Stimulated activated naive CD4-positive, alpha-beta T cell treated with Interleukin-2 at 50 U/mL for 16 hours (primary cell): ENCODE measurements at places on chromosomes 1 and 21.
A peak's percentile ranks its signal among the peaks of the same experiment; 100 is the strongest.

DNA sequence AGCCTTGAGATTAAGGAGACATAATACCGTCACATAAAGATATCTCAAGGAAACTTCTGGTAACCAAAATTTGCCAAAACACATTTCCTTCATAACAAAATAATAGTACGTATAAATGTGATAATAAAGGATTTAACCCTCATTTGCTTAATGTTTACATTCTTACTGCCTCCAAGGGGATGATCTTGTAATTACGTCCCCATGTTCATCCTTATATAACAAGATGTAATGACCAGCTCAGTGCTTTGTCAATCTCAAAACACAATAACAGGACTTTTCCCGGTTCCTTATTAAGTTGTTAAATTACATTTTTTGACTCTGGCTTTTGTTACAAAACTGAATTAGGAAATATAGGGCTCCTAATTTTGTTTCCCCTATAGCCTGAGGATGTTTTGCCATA, 41.3 kb upstream of the UHMK1 start:
- DNase-seq = no peak

GRCh38 chr1:167071286-167071685, 18.9 kb downstream of the GPA33 start:
- no peak for DNase-seq

- DNase-seq = no peak
Measured at GRCh38 chr1:209689477-209689876, 14.3 kb downstream of the G0S2 start.

DNA sequence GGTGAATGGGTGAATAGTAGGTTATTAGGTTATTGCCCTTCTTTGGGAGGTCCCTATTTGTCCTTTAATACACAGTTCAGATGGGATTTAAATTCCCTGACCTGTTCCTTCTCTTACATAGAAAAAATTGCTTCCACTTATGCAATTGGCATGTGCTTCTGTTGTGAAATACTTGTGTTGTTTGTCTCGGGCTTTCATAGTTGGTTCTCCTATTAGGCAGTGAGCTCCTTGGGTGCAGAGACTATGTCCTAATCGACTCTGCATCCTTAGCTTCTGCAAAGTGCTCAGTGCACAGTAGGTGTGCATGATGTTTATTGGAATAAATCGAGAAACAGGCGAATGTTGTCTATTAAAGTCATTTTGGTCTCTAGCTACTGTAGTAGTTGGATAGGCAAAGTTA, 1.3 kb upstream of the PDE4B start:
- DNase-seq = no peak

GRCh38 chr1:169929210-169929526, 35.5 kb upstream of the SCYL3 start:
- no peak for DNase-seq

- no peak for DNase-seq
Measured at GRCh38 chr1:199287647-199288046, 648.8 kb downstream of the PTPRC start.

DNA sequence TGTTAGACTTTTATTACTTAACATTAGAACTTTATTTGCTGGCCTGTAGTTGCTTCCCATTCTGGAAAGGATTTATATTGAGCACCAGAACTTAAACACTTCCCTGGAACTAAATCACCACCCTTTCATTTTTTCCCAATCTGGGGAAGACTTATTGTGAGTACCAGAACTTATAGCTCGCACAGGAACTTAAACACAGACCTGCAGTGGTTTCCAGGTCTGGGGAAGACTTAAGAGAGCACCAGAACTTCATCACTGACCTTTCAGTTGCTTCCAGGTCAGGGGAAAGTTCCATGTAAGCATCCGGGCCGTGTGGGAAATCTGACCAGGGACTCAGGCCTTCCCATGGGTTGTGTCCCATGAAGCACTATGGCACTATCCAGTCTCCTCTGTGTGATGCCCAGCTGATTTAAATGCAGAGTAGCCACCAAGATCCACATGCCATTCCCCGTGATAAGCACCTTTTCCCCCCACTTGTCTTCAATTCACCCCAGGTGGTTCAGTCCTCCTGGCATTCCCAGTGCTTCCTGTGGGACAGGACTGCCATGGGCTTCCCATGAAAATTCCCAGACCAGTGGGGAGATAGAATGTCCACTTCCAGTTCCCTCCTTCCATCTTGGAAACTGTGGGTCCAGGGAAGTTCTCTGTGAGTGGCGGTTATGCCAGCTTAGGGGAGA, 48.9 kb downstream of the C4BPA start:
- no peak for DNase-seq

DNA sequence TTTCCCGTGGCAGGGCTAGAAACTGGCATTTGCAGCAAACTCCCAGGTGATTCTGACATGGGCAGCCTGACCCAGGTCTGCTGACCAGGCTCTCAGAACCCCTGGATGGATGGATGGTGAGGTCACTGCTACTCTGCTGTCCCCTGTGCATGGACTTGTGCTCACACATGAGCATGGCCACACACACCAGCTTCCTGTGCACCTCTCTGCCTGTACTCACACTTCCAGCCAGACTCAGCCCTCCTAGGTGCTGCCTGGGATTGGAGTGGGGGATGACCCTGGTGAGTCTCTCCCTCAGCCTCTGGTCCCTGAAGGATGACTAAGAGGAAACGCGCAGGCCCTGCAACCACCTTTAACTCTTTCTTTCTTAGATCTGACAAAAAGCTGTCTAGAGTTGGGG, 361.1 kb downstream of the HHAT start:
- DNase-seq = no peak

DNA sequence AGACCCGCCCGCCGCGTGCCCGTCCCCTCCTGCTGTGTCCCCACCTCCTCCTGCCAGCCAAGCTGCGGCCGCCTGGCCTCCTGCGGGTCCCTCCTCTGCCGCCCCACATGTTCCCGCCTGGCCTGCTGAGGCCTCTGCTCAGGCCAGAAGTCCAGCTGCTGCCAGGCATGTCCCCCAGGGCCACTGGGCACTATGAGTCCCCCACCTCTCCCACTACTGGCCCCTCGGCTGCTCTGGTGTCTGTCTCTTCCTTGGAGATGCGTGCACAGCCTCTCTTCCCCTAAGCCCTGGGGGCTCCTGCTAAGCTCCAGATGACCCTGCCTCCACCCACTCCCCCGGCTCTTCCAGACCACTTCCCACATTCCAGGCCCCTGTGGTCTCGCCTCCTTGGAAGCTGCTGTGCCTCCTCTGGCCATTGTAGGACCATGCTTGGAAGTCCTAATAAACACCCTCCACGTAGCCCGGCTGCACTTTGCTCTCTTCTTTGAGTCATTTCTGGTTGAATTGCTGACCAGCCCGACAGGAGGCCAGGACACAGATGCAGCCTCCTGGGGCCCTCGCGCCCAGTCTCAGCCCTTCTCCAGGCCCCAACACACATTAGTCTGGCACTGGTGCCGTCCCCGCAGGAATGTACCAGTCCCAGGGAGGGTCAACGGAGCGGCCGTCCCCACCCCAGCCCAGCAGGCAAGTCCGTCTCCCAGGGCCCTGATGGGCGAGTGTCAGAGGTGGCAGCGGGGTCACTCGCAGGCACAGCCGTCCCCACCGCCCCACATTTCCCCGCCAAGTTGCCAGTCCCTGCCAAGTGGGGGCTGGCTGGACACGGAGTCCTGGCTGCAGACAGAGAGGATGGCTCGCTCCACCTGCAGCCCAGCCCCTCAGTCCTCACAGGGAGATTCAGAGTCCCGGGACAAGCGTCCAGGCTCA, 1.1 kb downstream of the KRTAP10-12 start:
- DNase-seq = no peak

- no peak for DNase-seq
Measured at GRCh38 chr1:233787599-233787998, 116.9 kb upstream of the SLC35F3 start.

- no peak for DNase-seq
Measured at GRCh38 chr1:212309967-212310366, 24.8 kb downstream of the PPP2R5A start.

DNA sequence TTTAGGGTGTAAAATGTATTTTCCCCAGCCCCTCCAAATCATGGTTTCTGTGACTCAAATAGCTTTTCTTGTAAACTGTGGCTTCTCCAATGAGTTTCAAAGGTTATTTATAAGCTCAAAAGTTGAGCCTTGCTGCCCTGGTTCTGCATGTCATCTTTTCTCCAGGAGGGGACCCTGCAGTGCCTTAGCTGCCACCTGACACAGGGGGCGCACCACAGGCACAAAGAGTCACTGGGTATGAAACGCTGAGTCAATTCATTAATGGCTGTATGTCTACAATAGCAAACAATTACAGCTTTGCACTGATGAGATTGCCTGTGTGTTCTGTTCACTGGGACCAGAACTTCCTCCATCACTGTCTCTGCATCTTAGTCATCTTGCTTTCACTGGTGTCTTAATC, 100.8 kb downstream of the PCP4 start:
- DNase-seq = no peak

DNA sequence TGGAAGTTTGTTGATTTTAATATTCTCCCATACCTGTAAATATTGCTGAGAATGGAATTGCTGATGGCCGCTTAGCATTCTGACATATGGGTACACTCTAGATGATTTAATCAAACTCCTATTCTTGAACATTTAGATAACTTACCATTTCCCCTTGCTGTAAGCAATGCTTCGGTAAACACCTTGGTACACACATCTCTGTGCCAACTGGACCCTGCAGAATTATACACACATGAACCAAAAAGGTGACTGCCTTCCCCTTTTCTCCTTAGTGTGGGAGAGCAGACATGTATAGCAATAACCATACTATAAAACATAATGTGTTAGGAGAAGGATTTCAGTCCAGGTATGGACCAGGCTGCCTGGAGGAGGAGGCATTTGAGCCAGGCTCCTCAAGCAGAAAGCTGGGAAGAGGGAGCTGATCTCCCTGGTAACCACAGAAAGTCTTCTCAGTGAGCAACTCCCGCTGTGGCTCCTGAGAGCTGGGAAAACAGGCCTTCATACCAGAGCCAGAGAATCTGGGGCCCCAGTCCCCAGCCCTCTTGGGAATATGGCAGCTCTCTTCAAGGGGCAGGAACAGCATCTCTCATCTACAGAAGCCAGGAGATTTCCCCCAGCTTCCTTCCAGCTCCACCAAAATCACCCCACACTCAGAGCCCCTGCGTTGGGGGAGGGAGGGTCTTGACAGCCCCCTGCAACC, 33.9 kb upstream of the CSF1 start:
- no peak for DNase-seq

GRCh38 chr1:31831397-31832378, 15.9 kb upstream of the SPOCD1 start:
- DNase-seq = no peak

GRCh38 chr1:206596319-206596666, 16.0 kb downstream of the EIF2D start:
- DNase-seq = no peak

DNA sequence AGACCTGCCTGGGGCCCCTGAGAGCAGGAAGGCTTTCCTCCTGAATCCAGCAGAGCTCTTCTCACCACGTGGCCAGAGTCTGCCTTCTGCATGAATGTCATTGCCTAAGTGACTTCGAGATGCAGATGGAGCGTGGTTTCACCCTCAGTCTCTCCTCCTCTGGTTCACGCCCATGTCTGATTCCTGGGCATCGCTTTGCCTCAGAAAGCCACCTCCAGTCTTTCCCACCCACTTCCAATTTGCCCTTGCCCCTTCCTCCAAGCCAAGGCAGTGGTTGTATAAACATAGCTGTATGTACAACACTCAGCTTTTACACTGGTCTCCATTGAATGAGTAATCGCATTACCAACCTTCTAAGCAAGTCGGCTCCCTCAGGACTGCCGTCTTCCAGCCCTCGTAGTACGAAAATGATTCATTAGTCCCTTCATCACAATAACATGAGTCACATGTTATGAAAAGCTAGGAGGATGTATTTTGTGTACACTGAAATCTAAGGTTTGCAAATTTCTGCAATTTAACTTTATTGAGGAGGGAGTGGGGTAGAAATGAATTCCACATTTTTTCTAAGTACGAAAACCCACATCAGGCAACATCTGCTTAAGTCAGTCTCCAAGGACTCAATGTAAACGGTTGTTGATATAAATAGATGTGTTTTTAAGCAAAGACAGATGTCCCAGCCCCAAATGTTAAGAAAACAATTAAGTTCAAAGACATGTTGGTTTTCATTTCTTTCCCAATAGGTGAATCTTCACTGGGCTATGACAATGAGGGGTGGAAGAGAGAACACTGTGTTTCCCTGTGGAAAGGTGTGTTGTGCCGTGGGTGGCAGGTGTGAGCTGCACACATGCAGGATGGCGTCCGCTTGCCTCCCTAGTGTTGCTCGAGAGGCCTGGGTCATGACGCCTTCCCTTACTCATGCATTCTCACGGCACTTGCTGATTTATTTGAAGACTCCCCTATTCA, 32.3 kb upstream of the ETS2 start:
- DNase-seq = peak; percentile 22

DNA sequence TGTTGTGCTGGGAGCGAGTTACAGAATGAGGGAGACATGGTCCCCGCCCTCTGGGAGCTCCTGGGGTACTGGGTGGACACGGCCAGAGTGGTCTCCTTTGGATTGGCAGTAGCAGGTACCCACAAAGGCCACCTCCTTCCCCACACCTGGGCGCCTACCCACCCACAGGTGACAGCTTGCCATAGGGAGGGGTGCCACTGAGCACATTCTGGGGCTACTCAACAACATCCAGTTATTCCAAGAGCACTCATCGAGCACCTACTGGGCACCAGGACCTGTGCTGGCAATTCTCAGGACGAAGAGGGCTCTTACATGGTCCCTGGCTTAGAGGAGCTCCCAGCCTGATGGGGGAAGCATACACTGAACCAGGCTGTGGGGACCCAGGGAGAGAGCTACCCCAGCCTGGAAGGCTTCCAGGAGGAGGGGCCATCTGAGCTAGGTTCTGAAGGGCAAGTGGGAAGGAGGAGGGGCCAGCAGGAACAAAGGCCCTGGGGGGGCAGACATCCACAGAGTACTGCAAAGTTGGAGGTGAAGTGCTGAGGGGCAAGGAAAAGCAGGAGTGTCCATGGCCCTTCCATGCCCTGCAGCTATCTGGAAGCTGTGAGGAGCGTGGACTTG, 22.0 kb downstream of the MRPL37 start:
- no peak for DNase-seq

GRCh38 chr1:15618655-15619525, 1.6 kb downstream of the DDI2 start:
- no peak for DNase-seq

- DNase-seq = no peak
Measured at GRCh38 chr1:213123536-213123935, 72.5 kb downstream of the RPS6KC1 start.

- DNase-seq = no peak
Measured at GRCh38 chr1:19650416-19651140, 6.5 kb downstream of the NBL1 start.

- no peak for DNase-seq
Measured at GRCh38 chr1:53303726-53304515, 23.9 kb downstream of the LRP8 start.

- no peak for DNase-seq
Measured at GRCh38 chr1:32609180-32609579, 41.2 kb downstream of the ZBTB8OS start.

- no peak for DNase-seq
Measured at GRCh38 chr1:247077876-247078257, 744 bp downstream of the ZNF670 start.

- no peak for DNase-seq
Measured at GRCh38 chr1:219550201-219550600, 62.7 kb downstream of the ZC3H11B start.

DNA sequence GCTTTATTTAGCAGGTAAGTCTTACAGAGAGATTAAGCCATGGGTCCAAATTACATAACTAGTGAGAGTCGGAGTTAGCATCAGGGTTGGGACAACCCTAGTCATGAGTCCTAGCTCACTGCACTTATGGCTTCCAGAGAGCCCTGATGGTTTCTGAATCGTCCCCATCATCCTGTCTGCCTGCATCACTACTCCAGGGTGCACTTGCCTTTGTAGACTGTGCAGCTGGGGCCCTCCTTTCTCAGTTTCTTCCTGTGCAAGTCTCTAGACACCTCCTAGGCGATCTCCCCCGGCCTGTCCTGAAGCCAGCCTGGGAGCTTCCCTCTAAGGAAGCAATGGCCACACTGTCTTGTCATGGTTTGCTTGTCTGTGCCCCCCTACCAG, 37.1 kb downstream of the KIAA0040 start:
- no peak for DNase-seq
